ENCODE measurements at places on chromosomes 4 and X. TPM values are rescaled to one million over a fixed set of nuclear protein-coding genes. Genes with fewer than 3 reads are reported as not detected.

- ATAC-seq, result no peak
These were observed 63.8 kb downstream of the ZNF718 start for GRCh38 chr4:188091-188490.

Gene GPRASP1
- total RNA-seq, result 28.7 TPM

DNA sequence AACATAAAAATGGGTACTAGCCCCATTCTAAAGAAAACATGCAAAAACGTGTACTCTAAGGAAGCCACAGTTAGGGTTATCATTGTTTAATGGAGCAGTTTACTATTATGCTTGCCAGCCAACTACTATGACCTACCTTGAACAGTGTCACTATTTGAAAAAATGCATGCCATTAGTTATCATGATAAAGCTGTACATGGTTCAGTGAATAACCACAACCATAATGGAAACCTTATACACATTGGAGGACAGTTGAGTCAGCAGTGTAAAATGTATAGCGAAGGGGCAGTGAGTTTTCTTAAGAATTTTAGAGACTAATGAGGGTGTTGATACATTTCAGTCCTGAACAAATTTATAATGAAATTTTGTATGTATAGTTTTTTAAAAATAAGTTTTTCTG lies 381.9 kb downstream of the GRXCR1 start:
- no peak for ATAC-seq

GRCh38 chr4:54662901-54663585 lies 5.3 kb downstream of the KIT start:
- no peak for ATAC-seq

DNA sequence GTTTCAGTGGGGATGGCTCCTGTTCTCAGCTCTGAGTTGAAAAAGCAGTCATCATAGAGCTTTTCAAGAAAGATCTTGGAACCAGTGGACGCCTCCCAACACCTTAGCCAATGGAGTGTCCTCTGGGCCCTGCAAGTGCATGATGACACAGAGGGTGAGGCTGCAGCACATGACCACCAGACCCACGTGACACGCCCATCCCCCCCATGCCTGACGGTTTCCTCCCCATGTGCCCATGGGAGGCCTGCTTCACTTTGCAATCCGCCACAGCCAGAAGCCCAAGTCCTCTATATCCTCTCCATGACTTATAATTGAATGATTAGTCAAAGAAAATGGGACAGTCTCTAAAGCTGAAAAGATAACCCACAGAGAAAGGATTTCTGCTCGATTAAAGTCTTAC lies 187.0 kb downstream of the AFAP1 start:
- no peak for ATAC-seq

Gene GLUD2
- total RNA-seq, result 1.1 TPM

DNA sequence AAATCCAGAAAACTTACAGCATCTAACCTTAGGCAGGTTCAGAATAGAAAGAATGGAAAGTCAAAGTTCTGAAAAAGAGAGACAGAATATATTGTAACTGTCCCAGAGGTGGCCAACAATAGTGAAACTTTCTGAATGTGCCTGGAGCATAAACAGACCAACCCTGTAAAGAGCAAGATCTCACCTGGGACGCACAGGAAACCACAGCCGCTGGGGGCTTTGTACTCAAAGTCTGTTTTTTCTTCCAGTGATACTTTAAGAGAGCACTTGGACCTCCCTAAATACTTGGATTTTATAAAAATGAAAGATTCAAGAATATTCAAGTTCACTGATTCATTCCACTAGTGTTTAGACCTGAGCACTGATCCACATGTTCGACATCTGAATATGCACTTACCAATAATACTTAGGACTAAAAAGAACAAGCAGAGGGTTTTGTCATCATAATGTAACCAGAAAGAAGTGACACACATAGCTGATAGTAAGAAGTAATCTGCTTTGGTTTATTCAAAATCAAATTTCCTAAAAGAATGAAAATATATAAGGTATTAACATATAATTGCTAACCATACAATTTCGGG lies 35.3 kb downstream of the ARAP2 start:
- no peak for ATAC-seq

Gene CNKSR2
- 14.7 TPM for total RNA-seq

GRCh38 chr4:153161226-153161963 lies 42.8 kb upstream of the TRIM2 start:
- ATAC-seq, result no peak

Gene HS3ST1
- 0.66 TPM for total RNA-seq

DNA sequence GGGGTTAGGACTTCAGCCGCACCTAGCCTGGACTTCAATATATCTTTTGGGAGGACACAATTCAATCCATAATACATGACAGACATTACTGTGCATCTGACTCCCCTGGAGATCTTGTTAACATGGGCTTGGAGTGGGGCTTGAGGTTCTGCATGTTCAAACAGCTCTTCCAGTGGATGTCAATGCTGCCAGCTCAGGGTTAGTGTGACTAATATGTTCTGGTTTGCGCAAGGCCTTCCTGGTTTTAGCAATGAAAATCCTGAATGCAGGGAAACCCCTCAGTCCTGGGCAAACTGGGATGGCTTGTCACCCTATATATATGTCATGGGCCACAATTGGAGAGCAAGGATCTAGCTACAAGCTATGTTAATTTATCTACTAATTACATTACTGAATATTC lies 2.7 kb upstream of the TSPAN7 start:
- ATAC-seq, result no peak

DNA sequence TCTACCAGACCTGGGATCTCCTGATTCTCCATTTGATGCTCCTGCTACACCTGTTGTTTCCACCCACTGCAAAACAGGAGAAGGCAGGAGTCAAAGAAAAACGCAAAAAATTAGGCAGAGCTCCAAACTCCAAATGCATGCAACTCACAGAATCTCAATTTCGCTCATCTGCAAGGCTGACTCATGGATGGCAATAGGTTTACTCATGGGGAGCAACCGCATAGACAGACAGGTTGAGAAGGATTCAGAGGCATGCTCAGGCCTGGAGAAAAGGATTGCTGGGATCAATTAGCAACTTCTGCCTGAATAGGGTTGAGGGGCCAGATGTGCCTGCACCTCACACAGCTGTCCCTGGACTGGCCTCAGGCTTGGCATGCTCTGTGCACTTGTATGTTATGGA lies 231.0 kb downstream of the LDB2 start:
- ATAC-seq, result no peak

Gene ART3
- 3.8 TPM for total RNA-seq

Gene HPGD
- 22.6 TPM for total RNA-seq

Gene ETDA
- total RNA-seq, result not detected

DNA sequence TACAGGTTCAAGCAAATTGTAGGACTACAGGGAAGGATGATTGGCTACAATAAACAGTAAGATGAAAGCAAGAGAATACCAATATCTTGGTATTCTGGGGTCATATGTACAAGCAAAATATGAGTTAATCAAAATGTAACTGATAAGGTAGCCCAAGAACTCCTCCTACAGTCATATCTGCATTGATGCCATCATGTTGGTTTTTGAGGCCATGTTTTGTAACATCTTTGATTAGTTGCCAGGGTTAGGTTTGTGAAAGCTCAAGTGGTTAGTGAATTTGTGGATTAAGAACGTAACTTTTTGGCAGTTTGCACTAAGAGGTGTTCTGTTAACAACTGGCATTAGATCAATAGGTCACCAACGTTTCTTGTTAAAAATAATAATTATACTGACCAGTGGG lies 59.6 kb downstream of the USP9X start:
- ATAC-seq, result no peak

DNA sequence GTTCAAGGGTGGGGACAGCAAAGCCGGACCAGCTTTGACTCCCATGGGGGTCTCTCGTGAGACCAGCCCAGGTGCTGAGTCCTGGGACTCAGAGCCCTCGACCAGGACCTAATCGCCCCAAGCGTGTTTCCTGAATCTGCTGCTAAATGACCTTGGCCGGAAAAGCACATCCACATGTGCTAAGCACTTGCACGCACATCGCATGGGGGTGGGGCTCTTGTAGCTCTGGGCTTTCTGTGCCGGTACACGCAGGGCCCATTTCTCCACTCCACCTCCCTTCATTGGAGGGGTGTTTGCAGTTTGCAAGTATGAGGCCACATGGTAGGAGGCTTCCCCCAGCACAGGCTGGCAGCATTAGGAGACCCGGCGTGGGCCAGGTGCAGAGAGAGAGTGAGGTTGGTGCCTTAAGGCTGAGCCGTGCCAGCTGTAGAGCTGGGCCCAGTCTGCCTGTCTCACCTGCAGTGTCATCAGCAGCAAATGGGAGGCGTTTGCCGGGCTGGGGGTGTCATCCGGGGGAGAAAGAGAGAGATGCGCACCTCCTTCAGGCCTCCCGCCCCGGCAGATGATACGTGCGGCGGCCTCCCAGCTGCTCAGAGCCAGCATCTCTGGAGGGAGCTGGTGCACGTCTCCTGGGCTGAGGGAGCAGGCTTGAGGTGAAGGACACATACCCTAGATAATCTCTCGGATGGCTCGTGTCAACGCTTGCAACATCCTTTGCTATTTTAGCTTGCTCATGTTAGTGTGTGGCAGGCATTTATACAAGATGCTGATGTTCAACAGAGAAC lies 45.2 kb upstream of the CLCN4 start:
- ATAC-seq, result peak; percentile 25

DNA sequence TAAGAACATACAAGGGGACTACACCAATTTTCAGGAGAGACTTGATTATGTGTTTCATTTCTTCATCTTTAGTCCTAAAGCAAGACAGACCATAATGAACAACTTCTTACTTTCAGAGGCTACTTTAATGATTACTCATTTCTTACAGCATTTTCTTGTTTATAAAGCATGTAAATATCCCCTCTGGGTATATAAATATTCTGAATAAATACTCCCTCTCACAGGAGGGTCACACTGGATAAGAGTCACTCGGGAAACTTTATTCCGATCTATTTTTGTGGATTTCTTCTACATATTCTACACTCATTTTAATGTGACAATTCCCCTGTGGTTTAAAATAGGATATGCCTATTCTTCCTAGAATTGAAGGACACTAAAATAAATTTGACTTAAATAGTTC lies 228.9 kb upstream of the RPS6KA3 start:
- ATAC-seq, result no peak

DNA sequence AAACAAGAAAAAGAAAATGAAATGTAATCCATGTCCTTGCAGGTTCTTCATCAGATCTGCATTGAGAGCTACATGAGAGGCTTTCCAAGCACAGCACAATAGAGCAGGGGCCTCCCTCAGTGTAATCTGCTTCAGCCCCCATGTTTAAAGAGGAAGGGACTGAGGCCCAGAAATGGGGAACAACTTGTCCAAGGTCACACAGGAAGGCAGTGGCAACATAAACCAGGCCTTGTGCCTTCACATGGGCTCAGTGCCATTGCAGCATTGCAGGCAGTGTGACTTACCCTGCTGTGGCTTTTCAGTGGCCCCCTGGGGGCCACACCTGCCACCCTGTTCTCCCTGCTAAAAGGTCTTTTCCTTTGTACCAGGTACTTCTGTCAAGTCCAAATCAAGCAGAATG lies 20.9 kb upstream of the CD99L2 start:
- no peak for ATAC-seq

Gene GAGE2A
- not detected for total RNA-seq

DNA sequence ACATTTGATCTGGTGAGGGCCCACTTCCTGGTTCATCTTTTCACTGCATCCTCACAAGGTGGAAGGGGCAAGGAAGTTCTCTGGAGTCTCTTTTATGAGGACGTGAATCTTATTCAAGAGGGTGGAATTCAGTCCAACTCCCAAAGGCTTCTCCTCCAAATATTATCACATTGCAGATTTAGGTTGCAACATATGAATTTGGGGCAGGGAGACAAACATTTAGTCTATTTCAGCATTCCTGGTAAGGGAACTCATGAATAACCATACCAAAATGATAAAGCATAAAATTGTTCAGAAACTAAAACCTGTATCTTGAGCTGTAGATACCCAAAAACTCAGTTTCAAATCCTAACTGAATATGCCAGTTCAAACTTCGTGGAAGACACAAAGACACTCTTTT lies 246.8 kb downstream of the QDPR start:
- no peak for ATAC-seq

DNA sequence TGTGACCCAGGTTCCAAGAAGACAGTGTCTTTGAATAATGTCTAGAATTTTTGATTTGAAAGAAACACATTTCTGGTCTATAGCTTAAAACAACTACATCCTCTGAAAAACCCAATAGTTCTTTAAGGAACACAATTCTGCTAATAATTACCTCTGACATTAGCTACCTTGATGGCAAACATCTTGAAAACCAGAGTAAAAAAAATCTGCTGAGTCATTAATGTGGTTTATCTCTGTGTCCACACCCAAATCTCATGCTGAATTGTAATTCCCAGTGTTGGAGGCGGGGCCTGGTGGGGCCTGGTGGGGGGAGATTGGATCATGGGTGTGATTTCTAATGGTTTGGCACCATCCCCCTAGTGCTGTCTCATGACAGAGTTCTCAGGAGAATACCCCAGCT lies 1233.8 kb downstream of the NLGN4X start:
- no peak for ATAC-seq

DNA sequence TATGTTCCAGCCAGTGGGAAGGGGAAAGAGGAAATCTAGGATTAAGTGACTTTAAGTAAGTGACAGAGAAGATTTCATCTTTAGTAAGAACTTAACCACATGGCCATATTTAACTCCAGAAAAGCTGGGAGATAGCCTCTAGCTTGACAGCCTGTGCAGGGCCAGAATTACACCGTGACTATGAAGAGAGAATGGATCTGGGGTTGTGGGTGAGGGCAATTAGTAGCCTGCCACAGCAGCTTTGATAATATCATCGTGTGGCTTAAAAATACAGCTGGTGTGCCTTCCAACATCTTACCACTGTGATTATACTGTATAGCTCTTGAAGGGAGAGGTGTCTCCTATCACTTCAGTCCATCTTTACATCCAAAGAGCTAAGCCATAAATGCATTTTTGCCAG lies 57.6 kb upstream of the TBC1D9 start:
- no peak for ATAC-seq

DNA sequence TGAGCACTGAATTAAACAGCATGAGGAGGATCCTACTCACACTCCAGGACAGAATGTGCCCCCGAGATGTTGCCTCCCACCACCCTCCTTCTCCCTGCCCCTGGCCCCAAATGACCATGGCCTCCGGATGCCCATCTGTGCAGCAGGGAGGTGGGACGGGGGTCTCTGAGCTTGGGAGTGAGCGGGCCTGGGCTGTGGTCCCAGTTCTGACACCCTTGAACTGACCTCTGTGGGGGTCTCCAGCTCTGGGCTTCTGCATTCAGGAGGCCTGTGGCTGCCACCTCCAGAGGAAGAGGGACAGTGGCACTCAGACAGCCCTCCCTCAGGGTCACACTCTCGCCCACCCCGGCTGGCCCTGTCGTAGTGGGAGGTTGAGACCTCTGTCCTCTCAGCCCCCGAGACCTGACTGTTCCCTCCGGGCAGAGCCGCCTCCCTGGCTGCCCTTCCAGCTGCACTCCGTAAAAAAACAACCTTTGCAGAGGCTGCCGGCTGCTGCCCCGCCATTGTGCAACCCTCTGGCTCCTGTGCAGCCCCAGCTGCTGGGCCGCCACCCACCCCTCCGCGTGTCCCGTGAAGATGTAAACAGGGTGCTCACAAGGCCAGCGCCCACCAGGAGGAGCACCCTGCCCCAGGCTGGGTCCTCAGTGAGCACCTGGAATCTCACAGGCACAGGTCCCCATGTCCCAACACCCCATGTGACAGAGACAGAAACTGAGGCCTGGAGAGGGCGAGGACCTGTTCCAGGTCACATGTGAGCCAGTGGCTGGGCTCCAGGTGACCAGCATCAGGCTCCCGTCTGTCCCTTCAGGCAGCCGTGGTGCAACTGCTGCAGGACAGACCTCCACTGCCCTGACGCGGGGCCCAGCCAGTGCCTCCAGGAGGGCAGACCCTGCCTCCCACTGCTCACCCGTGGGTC lies 39.6 kb downstream of the HTRA3 start:
- ATAC-seq, result peak; percentile 85

Gene CXCL3
- not detected for total RNA-seq

Data from gastroesophageal sphincter (tissue), 4 donors.